ENCODE measurements at places on chromosomes 6 and 20.

- no peak for DNase-seq
Observed at GRCh38 chr6:75196081-75196687, 9.7 kb downstream of the COL12A1 start.

DNA sequence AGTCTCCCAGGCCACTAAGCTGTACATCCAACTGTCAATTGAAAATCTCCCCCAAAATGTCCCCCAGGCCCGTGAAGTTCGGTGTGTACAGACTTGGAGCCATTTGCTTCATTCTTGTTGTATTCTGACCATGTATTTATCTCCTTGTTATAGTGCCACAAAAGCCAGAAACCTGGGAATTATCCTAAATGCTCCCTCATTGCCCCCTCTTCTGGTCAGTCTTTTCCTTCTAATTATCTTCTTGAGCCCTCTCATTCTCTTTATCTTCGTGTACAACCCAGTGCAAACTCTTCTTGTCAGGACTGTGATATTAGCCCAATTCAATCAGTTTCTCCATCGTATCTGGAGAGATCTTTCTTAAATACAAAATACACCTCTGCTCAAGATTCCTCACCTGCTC lies 64.7 kb downstream of the RFX6 start:
- DNase-seq, result no peak

DNA sequence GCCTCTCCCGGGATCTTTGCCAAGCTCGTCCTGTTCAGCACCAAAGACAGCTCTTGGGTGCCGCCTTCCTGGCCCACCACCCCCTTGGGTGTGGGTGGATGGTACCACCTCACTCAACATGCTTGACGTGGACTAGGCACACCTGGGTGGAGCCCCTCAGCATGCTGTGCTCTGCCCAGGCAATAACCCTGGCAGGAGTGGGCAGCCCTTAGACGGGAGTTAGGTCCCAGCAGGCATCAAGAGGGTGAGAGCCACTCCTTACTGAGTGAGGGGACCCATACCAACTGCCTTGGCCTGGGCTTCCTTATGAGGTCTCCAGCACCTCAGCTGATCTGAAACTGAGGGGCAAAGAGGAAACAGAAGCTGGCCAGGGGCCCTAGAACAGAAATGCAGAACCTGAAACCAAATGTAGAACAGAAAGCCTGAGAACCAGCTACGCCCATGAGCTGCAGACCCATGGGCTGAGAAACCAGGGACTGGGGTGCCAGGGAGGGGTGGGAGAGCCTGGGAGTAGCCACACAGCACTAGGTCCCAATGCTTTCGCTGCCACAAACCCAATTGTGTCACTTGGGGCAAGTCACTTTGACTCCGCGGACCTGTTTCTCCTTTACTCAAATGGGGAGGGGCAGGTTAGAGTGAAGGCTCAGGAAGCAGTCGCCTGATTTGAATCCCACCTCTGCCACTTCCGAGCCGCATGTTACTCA lies 2.0 kb downstream of the FGD2 start:
- DNase-seq, result no peak

- no peak for DNase-seq
Observed at GRCh38 chr6:118042855-118043254, 135.8 kb downstream of the SLC35F1 start.

DNA sequence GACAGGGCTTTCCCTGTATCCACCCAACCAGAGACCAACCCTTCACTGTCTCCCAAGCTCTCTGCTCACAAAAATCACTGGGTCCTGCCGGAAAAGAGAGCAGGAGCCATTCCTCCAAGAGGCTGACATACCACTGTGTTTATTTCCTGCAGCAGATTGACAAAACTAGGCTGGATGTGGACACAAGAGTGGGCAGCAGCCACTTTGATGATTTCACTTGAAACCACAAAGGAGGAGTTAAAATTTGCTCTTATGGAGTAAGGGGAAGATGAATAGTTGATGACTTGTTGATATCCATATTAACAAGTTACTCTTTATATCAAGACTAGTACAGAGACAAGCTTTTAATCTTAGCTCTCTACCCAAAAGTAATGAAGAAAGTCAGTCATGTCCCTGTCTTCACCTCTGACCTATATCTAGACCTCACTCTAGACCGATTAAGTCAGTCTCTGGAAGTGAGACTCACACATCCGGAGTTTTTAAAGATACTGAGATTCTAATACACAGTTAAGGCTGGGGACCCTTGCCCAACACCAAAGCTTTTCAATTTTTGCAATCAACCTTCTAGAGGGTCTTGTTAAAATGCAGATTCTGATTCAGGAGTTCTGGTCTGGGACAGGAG lies 73.8 kb downstream of the SCML4 start:
- DNase-seq, result no peak

DNA sequence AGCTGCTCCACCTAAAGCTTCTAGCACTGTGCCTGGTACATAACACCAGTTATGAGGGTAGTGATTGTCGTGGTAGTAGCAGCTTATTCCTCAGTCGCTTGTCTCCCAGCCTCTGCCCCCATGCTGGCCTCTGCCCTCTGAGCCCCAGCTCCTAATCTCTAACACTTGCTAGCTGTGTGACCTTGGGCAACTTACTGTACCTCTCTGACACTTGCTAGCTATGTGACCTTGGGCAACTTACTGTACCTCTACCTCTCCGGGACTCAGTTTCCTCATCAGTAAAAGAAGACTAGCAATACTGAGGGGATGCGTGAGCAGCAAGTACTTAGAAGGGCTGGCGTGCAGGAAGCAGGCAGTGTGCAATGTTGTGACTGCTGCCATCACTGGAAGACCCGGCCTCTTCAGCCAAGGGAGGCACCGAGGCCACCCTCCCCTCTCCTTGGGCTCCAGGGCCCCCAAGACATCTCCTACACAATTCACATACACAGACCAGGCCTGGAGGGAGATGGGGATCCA lies 9.9 kb downstream of the MDFI start:
- DNase-seq, result no peak

- DNase-seq, result no peak
Observed at GRCh38 chr6:7417684-7418083, 28.1 kb downstream of the RIOK1 start.

GRCh38 chr6:37492991-37493660 lies 6.6 kb downstream of the CCDC167 start:
- DNase-seq, result no peak

DNA sequence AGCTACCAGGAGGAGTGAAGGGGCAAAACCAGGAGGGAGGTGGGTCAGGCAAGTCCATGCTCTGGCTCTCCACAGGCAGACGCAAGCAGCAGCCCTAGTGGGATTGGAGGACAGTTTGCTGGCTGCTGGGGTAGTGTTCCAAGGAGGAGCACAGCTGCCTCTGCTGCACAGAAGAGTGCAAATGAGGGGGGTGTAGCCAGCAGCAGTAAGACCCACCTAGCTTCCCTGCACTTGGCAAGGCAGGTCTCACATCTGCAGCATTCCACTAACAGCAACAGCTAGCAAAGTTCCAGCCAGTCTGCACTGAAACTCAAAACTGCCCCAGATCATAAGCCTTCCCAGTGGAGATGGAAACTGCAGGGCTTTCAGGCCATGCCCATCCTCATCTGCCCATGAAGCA lies 405.0 kb downstream of the UTRN start:
- no peak for DNase-seq

GRCh38 chr20:50467718-50468356 lies 42.3 kb upstream of the PTPN1 start:
- DNase-seq, result no peak

GRCh38 chr20:33127422-33128097 lies 40.4 kb upstream of the BPIFA2 start:
- DNase-seq, result no peak
